ENCODE measurements at places on chromosomes 6 and 20.

- no peak for DNase-seq
Measured at GRCh38 chr20:13863244-13863643, 78.4 kb downstream of the NDUFAF5 start.

DNA sequence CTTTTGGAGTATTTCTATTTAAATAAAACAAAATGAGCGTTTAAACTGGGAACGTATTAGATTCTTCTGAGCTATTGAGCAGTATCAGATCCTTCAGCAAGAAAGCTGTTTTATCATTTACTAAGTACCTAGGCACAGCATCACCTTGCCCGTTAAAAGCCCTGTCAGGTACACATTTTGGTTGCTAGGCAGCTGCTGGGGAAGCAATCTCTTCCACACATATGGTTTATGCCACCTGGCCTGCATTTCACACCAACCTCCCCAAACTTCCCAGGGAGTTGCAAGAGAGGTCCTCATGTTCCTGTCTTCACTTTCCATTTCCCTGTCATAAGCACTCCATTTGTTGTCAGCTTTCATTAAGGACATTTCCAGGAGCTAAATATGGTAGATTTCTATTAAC is 400.1 kb downstream of the PLCB1 start:
- DNase-seq = no peak

- DNase-seq = no peak
Measured at GRCh38 chr6:119894811-119895210, 545.2 kb upstream of the MAN1A1 start.

GRCh38 chr6:122947355-122947754 is 48.7 kb upstream of the CLVS2 start:
- DNase-seq = no peak

DNA sequence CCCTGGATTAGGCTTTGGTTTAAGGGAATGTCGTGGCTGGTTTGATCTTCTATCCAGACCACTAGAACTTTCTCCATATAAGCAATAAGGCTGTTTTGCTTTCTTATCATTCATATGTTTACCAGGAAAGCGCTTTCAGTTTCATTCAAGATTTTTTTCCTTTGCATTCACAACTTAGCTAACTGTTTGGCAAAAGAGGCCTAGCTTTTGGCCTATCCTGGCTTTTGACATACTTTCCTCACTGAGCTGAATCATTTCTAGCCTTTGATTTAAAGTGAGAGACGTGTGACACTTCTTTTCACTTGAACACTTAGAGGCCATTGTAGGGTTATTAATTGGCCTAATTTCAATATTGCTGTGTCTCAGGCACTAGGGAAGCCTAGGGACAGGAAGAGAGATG is 1.7 kb upstream of the FAM50B start:
- no peak for DNase-seq

DNA sequence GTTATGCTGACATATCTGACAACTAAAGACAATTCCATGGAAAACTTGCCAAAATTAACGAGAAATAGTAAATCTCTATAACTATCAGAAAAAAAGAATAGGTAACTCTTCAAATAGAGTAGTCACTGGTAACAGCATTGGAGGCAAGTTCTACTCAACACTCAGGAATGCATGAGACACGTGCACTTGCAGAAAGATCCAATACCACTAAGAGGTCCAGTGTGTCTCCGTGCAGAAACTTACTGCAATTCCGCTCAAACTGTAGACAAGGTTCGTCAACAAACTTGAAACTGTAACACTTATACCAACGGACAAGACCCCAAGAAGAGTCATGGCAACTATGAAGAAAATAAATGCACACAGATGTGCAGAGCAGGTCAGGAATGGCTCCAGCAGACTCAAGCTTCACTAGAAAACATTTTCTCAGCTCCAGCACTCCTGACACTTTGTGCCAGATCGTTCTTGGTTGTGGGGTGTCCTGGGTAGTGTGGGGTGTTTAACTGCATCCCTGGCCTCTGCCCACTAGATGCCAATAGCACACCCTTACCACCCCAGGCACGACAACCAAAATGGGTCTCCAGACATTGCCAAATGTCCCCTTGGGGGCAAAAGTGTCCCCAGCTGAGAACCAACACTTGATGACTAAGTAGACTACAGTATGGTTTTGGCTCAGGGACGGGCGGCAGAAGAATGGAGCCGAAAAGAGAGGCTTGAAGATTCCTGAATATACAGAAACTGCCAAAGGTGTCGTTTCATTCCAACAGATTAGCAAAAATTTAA is 134.8 kb downstream of the DTNBP1 start:
- DNase-seq = no peak

- no peak for DNase-seq
Measured at GRCh38 chr20:29497261-29497671, 1760.2 kb upstream of the DEFB115 start.

DNA sequence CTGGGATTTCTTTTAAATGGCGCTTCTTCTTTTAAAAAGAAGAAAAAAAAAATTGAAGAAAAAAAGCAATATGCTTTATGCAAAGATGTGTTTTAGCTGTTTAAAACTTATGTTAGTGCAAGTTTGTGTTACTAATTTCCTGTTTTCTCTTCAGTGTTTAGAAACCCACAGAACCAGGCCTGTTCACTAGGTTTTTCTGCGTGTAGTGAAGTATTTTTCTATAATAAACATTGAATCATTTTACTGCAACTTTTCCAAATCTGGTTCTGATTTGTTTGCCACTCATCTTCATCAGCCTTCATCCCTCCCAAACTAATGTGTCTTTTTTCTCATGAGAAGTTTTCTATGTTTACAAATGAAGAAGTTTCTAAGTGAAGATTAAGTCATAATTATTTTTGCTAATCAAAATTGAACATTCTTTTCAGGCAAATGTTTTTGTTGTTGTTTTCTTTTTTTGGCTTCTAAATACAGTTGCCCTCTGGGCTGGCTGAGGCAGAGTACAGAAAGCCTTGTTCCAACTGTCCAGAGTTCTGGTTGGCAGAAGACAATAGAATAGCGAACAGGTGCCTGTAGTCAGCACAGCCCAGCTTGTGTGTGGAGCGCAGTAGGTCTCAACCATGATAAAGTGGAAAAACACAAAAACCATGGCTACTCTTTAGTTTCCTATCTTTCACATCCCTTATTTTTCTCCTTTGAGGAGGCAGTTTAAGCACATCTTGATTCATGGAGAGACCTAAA is 14.5 kb downstream of the ZNF76 start:
- no peak for DNase-seq

DNA sequence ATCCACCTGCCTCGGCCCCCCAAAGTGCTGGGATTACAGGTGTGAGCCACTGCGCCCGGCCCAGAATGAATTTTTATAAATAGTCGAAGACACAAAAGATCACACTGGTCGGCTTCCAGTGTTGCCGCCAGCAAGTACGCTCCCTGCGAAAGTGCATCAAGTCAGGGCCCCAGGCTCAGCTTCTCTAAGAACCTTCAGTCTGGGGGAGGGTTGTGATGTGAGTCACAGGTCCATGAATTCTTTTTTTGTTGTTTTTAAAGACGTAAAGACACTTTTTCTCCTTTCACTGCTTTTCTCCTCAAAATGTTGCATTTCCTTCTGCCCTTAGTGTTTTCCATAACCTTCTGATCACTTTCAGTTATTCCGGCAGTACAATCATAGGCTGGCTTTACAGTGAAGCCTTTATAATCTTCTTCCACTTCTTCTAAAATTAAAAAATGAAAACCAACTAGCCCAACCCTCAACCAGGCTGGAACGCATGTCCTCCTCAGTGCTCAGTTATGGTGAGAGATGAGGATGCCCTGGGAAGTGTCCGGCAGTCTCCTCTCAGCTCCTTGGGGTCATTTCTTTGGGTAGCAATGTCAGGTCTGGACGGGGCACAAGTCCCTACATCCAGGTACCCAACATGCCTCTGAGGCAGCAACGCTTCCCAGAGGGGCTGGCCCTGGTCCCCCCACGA is 66.6 kb downstream of the CSE1L start:
- peak; percentile 7 for DNase-seq

GRCh38 chr20:45229264-45230056 is 8.3 kb downstream of the SEMG2 start:
- no peak for DNase-seq

DNA sequence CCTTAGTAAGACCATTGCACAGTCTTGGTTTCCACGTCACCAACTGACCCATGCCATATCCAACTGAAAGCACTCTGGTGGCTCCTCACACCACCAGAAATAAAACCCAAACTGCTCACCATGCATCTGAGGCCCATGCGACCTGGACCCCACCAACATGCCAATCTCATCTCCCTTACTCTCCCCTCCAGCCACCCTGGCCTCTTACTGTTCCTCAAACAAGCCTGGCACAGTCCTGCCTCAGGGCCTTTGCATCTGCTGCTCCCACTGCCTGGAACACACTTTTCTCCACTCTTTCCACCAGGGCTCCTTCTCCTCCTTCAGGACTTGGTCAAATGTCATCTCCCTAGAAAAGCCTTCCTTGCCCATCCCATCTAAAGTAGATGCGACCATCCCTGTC is 8.7 kb downstream of the PREX1 start:
- DNase-seq = no peak

GRCh38 chr6:156262014-156262413 is 515.2 kb upstream of the ARID1B start:
- no peak for DNase-seq

DNA sequence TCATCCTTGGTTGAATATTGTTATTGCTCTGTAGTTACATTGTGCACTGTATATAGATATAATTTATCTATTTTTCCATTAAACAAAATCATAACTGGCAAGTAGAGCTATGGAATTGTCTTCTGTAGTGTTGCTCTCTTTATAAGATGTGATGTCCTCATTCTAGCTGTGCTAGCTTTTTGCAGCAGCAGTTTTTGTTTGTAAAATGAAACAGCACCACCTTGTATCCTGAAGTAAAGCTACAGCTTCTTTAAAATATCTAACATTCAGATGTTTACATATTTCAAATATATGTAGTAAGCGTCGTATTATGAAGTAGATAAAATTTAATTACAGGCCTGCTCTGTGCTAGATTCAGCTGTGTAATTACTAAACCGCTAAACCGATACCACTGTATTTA is 328.8 kb upstream of the MANEA start:
- no peak for DNase-seq

DNA sequence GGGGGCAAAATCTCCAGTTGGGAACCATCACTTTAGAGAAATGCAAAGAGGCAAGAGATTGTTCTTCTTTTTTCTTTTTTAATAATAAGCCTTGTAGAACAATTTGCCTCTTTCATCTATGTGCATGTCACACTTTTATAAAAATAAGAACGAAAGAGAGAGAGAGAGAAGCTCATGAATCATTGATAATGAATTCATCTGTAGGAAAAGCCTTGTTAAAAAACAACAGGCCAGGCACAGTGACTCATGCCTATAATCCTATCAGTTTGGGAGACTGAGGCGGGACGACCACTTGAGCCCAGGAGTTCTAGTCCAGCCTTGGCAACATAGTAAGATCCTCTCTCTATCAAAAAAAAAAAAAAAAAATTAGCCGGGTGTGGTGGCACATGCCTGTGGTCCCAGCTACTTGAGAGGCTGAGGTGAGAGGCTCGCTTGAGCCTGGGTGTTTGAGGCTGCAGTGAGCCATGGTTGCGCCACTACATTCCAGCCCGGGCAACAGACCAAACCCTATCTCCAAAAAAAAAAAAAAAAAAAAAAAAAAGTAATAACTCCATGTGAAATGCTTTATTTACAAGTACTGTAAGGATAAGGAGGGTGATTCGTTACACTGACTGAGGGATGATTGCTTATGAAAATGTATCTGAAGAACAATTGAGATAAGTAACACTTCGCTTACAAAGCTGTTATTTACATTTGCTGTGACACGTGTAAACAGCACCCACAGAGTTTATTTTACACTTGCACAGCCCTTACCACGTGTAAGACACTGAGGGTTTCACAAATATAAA is 6.0 kb downstream of the CCN5 start:
- DNase-seq = no peak

- no peak for DNase-seq
Measured at GRCh38 chr20:46523696-46524328, 10.5 kb upstream of the ZNF334 start.

DNA sequence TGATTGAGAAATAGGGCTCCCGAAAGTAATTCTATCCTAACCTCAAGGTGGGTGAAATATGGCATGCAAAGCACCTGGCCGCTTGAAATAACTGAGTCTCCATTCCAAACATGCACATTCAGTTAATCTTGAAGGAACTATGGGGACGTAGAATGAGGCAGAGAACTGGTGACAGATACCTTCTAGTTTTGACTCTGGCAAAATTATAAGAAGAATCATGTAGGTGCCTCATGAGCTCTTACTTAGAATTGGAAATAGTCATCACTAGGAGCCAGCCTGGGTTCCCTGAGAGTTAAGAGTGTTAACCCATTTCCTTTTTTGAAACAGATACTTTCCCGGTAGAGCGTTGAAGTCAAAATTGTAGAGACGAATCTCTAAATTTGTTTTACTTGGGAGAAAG is 49.3 kb downstream of the RPF2 start:
- DNase-seq = no peak

DNA sequence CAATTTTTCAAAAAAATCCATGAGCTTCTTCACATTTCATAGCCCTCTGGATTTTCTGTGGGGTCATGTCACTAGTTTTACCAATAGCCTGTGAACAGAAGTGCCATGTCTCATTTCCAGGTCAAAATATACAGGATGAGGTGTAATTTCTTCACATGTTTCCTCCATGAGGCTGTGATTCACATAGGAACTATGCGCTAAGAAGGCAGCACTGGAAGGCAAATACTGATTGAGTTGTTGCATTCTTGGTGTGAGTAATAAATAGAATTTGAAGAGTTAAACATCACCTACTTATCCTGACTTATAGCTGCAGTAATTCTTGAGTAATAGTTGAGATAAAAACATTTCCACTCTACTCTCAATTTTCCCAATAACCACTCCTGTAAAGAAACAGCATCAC is 442.3 kb downstream of the HAO1 start:
- DNase-seq = peak; percentile 87

GRCh38 chr20:1879369-1879768 is 15.8 kb upstream of the SIRPA start:
- no peak for DNase-seq

DNA sequence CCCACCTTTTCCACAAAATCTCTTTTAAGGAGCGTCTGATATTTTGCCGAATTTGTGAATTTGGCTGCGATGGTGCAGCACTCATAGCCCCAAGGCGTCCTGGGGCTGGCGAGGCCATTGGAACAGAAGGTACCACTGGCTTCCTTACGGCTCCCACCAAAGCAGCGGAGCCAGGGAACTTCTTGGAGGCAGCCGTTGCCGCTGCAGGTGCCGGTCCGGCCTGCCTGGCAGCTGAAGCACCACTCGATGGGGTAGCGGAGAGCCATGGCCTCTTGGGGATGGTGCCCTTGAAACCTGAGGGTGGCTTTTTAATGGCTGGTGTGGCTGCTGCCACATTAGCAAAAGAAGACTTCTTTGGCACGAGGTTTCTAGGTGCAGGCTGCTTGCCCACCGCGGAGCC is 29.8 kb downstream of the DIDO1 start:
- no peak for DNase-seq

DNA sequence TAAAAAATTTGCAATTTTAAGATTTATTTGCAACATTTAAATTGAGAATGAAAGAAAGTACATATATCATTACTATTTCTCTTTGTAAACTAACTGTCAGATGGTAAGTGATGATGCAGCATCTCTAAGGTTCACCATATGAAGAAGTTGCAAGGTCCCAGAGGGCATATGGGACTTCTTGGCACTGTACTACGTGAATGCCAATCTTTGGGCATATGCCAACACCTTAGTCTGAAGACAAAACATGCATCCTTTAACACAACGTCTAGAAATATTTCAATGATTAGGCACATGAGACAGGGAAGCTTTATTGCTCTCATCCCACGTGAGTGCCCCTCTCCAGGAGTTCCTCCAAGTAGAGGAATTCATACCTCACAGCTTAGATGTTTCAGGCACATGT is 66.8 kb downstream of the CDK19 start:
- no peak for DNase-seq

- no peak for DNase-seq
Measured at GRCh38 chr6:52393780-52394179, 26.4 kb upstream of the EFHC1 start.
